NCI-H2081 (cell line): ENCODE measurements at places on chromosomes 5 and 9.

GRCh38 chr5:125011419-125011818 lies 265.0 kb upstream of the ZNF608 start:
- DNase-seq, result no peak

DNA sequence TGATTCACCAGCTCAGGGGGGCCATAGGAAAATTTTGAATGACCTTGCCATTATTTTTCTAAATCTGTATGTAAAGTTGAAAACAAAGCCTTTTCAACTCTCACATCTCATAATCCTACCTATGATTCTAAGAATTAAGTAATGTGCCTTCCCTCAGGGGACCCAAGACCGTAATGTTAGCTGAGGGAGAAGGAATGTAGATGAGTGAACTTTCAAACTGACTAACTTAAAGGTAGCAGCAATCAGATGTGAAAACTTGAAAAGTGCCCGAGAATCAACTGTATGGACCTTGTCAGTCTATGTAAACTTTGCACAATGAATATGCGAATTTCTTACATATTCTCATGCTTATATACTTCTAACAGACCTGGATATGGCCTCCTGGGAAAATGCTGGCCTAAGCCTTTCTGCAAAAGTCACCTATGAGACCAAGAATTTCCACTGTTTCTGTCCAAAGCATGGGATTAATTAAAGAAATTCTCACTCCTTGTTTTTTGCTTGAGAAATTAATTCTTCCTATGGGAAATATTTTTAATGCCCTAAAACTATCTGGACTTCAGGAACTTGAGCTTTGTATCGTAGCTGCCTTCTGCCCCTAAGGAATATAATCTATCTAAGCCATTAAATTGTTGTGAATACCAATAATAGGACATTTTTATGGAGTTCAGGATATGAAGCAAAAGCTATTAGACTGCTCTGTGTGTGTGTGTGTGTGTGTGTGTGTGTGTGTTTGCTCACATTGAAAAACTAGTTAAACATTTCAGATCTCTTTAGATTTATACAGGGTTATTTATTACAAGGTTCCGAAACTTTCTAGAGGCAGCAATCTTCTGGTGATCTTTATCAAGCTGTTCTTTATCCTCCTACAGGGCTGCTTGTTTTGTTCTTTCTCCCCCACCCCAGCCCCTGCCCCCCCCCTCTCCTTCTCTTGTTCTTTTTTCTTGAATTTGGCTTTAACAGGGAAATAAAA lies 169.1 kb upstream of the CLINT1 start:
- DNase-seq, result no peak

GRCh38 chr5:88836195-88836838 lies 46.7 kb downstream of the MEF2C start:
- DNase-seq, result no peak

GRCh38 chr5:135243556-135244285 lies 155.3 kb downstream of the MACROH2A1 start:
- DNase-seq, result no peak

DNA sequence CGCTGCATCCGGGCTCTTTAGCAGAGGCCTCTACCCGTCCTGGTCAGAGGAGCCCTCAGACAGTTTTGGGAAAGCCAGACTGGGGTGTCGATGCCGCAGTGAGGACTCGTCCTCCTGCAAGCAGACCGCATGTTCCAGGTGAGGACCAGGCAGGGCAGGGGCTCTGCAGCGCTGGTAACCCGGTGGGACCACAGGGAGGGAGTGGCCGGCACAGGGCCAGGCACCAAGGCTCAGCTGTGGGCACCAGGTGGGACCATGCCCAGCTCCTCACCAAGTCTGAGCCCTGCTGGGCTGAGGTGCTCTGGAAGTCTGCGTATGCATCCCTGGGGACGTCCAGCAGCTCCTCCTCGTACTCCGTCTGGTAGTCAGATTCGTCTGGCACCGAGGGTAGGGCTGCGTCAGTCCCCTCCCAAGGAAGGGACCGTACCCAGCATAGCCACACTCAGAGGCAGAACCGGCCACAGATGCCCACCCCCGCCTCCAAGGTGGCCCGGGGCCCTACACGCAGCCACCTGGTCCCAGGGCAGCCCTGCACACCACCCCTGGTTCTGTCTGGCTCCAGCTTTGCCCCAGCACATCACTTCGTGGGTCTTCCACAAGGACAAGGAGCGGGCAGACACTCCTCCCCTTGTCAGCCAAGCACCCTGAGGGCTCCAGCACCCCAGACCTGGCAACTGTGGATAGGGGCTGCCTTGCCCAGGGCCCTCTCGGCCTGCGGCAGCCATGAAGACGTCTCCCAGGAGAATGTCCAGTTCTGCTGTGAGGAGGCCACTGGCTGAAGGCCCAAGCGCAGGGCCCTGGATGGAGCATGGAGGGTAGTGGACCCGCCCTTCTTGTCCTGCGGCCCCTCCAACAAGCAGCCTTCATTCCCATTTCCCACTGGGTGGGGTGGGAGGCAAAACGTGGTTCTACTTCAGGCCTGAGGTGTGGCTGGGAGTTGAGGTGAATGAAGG lies 1.5 kb upstream of the NSMF start:
- DNase-seq, result no peak

GRCh38 chr5:98927989-98928872 lies 576 bp downstream of the CHD1 start:
- peak; percentile 21 for DNase-seq

- DNase-seq, result peak; percentile 25
These were observed 21.4 kb upstream of the FLT4 start for GRCh38 chr5:180670586-180671359.
